Left colon (tissue), 2 donors: ENCODE measurements at places on chromosomes 11 and 22. TPM values are rescaled to one million over a fixed set of nuclear protein-coding genes. Genes with fewer than 3 reads are reported as not detected.

MMP10 gene
- total RNA-seq = 0.47 TPM

CDHR5 gene
- total RNA-seq = 611 TPM

OR8D1 gene
- total RNA-seq = not detected

FOLR3 gene
- total RNA-seq = not detected

SORL1 gene
- total RNA-seq = 130 TPM

EEF1G gene
- 1,192 TPM for total RNA-seq

MISFA gene
- total RNA-seq = 2.0 TPM

RBMXL2 gene
- total RNA-seq = not detected

RGL4 gene
- not detected for total RNA-seq

RFPL3 gene
- not detected for total RNA-seq

PRDX5 gene
- 327 TPM for total RNA-seq

OR4C13 gene
- not detected for total RNA-seq

ANKK1 gene
- total RNA-seq = 0.67 TPM

OR8G1 gene
- not detected for total RNA-seq

LMO2 gene
- total RNA-seq = 9.0 TPM

NCF4 gene
- 6.3 TPM for total RNA-seq

OR51B4 gene
- not detected for total RNA-seq

MPEG1 gene
- 5.0 TPM for total RNA-seq

FOLH1 gene
- total RNA-seq = 0.46 TPM

OR2D2 gene
- total RNA-seq = 1.0 TPM

GRAP2 gene
- total RNA-seq = 2.1 TPM

MAPK12 gene
- 3.1 TPM for total RNA-seq

TP53I11 gene
- total RNA-seq = 69.8 TPM

SLC25A45 gene
- 8.4 TPM for total RNA-seq

OR8H2 gene
- total RNA-seq = not detected
